A549 treated with CORT108297 at 1 μM for 4 hours (cell line): ENCODE measurements at places on chromosomes 16 and 17. TPM values are rescaled to one million over a fixed set of nuclear protein-coding genes. Genes with fewer than 3 reads are reported as not detected.

Gene NEUROD2
- total RNA-seq, result 0.05 TPM in 1 of 5 replicates, not detected in the others

Gene KRTAP4-8
- 0.10 TPM in 1 of 5 replicates, not detected in the others for total RNA-seq

Gene KRT12
- not detected in 5 replicates for total RNA-seq

Gene TEX14
- total RNA-seq, result 0.07 to 0.16 TPM (median 0.15 TPM) in 5 replicates

Gene CACNG1
- 0.08 to 0.25 TPM (median 0.14 TPM) in 4 of 5 replicates, not detected in the other for total RNA-seq

Gene NPIPA2
- 1.2 to 1.9 TPM (median 1.4 TPM) in 5 replicates for total RNA-seq

Gene RAB37
- total RNA-seq, result 0.87 to 1.7 TPM (median 1.2 TPM) in 5 replicates

Gene MYH1
- total RNA-seq, result not detected in 5 replicates

Gene ITGB4
- 48.5 to 68.4 TPM (median 60.7 TPM) in 5 replicates for total RNA-seq

Gene PDILT
- not detected in 5 replicates for total RNA-seq

Gene KRTAP4-1
- 0.09 to 0.40 TPM (median 0.24 TPM) in 4 of 5 replicates, not detected in the other for total RNA-seq

Gene TMEM92
- 19.2 to 32.5 TPM (median 24.2 TPM) in 5 replicates for total RNA-seq

Gene TPSG1
- 0.08 to 0.24 TPM (median 0.13 TPM) in 3 of 5 replicates, not detected in the others for total RNA-seq
